ENCODE measurements at places on chromosomes 12 and 14. TPM values are rescaled to one million over a fixed set of nuclear protein-coding genes. Genes with fewer than 3 reads are reported as not detected.

Gene RDH16
- 0.19 TPM for total RNA-seq

Gene TRPV4
- total RNA-seq: 1.9 TPM

Gene GLS2
- total RNA-seq: 0.44 TPM

Gene CD163
- not detected for total RNA-seq

Gene KCNJ8
- total RNA-seq: not detected

Gene RND1
- 5.5 TPM for total RNA-seq

Gene TIGAR
- total RNA-seq: 11.8 TPM

Gene PRB2
- total RNA-seq: not detected

Gene KLHDC1
- 2.8 TPM for total RNA-seq

Gene INHBE
- not detected for total RNA-seq

Gene SMCO2
- total RNA-seq: 0.32 TPM

Gene MIP
- total RNA-seq: 0.38 TPM

Gene LRRC23
- total RNA-seq: 3.8 TPM

Gene TAS2R9
- 0.13 TPM for total RNA-seq

Gene GPX2
- not detected for total RNA-seq

Gene SENP1
- 7.3 TPM for total RNA-seq

Gene NANOG
- total RNA-seq: not detected

Gene C1R
- total RNA-seq: 1.0 TPM

Gene GPR137C
- 0.65 TPM for total RNA-seq
